Left cardiac atrium (tissue), 4 donors: ENCODE measurements at places on chromosomes 2 and 18.

DNA sequence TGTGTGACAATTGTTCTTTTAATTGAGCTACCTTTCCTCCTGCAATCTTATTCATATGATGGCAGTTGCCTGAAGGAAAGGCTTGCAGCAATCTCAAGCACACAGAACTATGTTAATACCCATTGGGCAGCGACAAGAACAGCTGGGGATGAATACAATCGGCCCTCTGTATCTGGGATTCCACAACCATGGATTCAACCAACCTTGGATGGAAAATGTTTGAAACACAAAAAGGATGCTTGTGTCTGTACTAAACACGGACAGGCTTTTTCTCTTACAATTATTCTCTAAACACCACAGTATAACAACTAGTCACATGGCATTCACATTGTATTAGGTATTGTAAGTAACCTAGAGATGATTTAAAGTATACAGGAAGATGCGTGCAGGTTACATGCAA lies 256.1 kb upstream of the SIX2 start:
- no peak for DNase-seq

DNA sequence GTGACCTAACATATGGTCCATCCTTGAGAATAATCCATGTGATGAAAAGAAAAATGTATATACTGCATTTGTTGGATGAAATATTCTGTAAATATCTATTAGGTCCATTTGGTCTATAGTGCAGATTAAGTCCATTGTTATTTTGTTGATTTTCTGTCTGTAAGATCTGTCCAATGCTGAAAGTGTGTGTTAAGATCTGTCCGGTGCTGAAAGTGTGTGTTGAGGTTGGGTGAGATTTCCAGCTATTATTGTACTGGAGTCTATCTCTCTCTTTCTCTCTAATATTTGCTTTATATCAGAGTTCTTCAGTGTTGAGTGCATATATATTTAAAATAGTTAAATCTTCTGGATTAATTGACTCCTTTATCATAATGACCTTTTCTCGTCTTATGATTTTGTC lies 828.8 kb upstream of the CRIM1 start:
- DNase-seq = no peak

DNA sequence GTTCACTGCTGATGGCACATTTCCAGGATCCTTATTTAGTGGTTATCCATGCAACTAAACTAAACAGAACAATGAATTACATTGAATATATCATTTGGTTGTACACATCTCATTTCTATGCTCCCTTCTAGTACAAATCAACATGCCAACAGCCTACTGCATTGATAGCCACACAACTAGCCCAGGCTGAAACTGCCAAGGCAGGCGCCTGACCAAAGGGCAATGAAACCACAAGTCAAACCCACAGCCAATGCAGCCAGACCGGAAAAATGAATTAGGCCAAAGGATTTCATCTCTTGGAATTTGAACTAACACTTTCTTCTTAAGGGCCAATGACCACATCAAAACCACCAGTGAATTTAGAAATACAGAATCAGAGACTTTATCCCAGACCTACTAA lies 196.4 kb downstream of the NOL4 start:
- no peak for DNase-seq

DNA sequence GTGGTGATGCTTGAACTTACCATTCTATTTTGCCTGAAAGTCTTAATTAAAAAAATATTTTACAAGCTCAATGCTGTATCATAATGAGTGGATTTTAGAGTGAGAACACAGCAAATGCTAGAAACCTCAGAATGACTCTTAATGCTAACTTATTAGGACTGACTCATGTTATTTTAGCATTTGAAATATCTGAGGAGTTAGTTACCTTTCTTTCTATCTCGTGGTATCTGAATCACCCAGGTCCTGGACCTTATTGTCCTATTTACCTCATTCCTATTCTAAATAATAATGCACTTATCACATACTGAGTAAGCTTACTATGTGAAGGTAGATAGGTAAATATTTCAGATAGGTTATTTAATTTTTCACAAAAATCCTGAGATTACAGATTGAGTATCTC lies 70.7 kb downstream of the SOS1 start:
- no peak for DNase-seq

DNA sequence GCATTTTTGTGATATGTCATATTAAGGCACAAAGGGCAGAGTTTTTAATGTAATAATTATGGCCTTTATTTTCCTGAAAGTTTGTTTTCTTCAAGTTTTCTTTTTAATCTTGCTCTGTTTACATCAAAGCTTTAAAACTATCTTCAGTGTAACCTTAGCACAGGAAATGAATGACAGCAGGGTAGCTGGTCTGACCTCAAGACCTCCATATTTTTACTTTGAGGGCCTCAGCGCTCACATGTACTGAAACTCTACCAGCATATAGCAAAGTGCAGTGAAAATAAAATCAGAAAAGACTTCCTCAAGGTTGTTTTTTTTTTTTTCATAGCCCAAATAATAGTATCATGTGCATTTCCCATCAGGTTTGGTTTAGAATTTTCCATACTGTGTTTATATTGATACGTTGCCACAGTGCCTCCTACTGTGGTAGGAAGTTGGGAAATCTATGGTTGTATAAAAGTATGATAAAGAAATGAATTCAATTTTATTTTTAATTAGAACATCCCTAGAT lies 163.4 kb downstream of the UBE2E3 start:
- no peak for DNase-seq

DNA sequence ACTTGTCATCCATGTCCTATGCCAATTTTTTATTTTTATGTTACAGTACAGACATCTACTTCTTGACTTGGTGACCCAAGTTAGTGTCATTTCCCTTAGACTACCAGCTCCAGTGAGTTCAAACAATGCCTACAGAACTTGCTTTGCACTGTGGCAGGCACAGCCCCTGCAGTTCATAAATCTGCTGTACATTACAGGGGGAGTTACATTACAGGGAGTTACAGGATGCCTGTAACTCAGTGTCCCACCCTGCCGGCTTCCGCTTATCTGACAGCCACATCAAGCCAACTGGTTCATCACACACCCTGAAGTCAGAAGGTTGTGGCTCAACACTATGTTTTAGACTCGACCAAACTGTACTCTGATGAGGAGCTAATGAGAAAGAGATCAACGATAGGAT lies 7.8 kb upstream of the NPAS2 start:
- no peak for DNase-seq

DNA sequence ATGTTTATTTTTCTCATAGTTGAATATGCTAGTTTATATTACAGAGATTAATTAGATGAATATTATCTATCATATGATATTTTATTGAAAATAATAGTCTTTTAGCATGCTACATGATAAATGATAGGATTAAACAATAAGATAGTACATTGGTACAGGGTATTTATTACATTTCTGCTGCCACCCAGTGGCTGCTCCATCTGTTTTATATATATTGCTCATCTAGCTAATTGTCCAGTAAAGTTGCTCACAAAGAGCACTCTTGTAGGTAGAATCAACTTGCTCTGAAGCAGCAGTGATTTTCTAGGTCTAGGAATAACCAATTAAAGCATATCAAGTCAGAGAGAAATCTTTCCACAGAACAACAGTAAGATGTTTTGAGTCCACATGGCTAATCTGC lies 183.3 kb downstream of the ASXL3 start:
- no peak for DNase-seq

DNA sequence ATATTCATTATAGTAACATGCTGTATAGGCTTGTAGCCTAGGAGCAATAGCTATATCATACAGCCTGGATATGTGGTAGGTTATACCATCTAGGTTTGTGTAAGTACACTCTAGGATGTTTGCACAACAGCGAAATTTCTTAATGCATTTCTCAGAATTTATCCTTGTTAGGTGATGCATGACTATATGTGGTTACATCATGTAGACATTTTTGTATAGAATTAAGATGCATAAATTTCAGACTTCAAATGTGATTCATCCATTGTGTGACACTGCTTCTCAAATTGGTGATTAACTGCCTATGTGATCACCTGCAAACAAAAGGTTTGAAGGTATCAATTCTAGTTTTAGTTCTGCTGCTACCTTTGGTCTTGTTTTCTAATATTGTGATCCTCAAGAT lies 1787.0 kb upstream of the PIK3C3 start:
- DNase-seq = no peak

DNA sequence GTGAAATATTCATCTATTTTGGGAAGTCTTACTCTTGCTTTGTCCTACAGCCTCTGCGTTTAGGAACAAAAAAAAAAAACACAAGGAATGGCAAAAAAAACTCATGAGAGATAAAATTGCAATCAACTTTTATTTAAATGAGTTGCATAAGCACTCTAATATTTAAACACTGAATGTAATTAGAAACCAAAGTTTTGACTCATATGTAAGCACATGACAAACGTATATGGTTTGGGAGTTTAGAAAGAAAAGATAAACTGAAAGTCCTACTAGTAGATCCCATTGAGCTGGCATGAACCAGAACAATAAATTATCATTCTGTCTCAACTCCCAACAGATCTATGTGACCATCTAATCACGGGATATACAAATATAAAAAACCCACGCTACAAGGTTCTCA lies 44.8 kb downstream of the REV1 start:
- DNase-seq = no peak

- DNase-seq = no peak
Observed at GRCh38 chr18:4260107-4260506, 195.0 kb downstream of the DLGAP1 start.
